ENCODE measurements at places on chromosomes 4 and X. TPM values are rescaled to one million over a fixed set of nuclear protein-coding genes. Genes with fewer than 3 reads are reported as not detected.

SHROOM2 gene
- not detected for total RNA-seq

FOXO4 gene
- total RNA-seq = 11.6 TPM

DNA sequence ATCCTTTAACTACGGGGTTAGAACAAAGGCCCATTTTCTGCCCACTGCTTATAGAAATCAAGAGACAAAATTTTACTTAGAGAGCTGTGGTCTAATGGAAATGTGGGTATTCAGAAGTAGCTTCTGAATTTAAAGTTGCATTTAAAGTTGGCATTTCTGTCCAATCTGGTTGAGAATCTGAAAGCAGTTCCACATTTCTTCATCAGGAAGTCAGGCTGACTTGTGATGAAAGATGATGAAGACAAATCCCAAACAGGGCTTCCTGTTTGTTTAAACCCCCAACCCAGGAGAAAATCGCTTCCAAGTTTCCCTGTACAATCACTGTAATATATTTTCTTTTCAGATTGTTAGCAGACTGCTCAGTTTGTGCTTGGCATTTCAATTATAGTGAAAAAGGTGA is 345.3 kb downstream of the SPRY1 start:
- H3K4me1 ChIP-seq = no peaks in the 10 kb centered on the region
- H3K27me3 ChIP-seq = peaks cover 10% of the 10 kb centered on the region
- no peak overlapping the region for H3K4me3 ChIP-seq
- no peaks in the 10 kb centered on the region for H3K36me3 ChIP-seq
- DNase-seq = no peak
- no peak overlapping the region for H3K27ac ChIP-seq

DNA sequence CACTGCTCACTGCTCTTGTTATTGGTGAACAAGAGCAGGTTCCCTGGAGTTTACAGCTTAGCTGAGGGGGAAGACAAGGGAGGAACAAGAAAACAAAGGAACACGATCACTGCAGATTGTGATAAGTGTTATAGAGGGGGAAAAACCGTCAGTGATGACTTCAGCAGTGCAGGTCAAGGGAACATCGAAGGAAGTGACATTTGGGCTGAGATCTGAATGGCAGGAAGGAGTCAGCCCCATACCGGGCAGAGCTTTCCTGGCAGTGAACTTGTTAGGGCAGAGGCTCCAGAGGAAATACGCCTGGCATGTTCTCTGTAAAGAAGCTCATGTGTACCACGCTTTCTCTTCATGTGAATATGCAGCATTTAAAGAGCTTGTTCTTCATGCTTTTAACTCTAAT is 78.1 kb downstream of the LDB2 start:
- no peak overlapping the region for H3K4me3 ChIP-seq
- no peak for DNase-seq
- H3K27ac ChIP-seq = no peak overlapping the region
- H3K4me1 ChIP-seq = no peaks in the 10 kb centered on the region
- no peaks in the 10 kb centered on the region for H3K36me3 ChIP-seq

GRCh38 chr4:146342600-146343192 is 128.4 kb downstream of the REELD1 start:
- H3K4me1 ChIP-seq = peaks cover 7% of the 10 kb centered on the region
- no peaks in the 10 kb centered on the region for H3K36me3 ChIP-seq
- H3K27me3 ChIP-seq = no peaks in the 10 kb centered on the region
- DNase-seq = no peak
- H3K27ac ChIP-seq = no peak overlapping the region

DNA sequence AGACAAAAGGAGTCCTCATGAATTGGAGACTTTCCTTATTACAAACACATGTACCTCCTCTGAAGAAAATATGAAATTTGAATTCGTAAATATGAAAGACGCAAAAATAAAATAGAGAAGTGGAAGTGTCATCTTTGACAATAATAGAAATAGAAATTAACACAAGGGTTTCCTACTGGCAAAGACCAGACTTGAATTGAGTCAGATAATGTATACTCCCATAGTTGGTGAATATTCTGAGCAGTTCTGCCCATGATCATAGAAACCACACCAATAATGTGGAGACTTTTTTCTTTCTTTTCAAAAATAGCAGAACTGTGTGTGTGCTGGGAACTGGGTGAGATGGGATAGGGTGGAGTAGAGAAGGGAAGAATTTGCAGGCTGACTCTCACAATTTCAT is 277.7 kb upstream of the TET2 start:
- H3K27ac ChIP-seq = no peak overlapping the region
- DNase-seq = no peak
- no peaks in the 10 kb centered on the region for H3K36me3 ChIP-seq
- no peak overlapping the region for H3K4me3 ChIP-seq
- no peaks in the 10 kb centered on the region for H3K4me1 ChIP-seq
- peaks cover 34% of the 10 kb centered on the region for H3K27me3 ChIP-seq

ETDB gene
- not detected for total RNA-seq

TRIM75 gene
- not detected for total RNA-seq

RBM47 gene
- total RNA-seq = 32.9 TPM

GRCh38 chr4:128709268-128709667 is 100.2 kb upstream of the JADE1 start:
- H3K4me1 ChIP-seq = peaks cover 9% of the 10 kb centered on the region
- H3K27me3 ChIP-seq = no peaks in the 10 kb centered on the region
- H3K27ac ChIP-seq = no peak overlapping the region
- DNase-seq = no peak
- no peaks in the 10 kb centered on the region for H3K36me3 ChIP-seq

DNA sequence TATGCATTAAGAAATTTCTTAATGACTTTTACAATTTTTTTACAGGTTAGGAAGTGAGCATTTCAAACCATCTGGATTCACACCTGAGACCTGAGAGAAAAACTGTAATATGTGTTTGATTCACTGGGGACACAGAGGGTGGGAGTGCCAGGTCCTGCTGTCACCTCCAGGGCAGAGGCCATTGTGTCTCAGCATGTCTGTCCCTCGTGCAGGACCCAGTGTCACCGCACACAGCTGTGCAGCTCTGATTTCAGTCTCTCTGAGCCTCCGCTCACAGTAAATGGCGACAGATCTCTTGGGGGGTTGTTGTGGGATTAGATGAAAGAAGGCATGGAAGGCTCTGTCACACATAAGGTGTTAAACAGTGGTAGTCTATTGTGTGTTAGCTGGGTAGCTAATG is 23.0 kb upstream of the CLDN24 start:
- H3K27me3 ChIP-seq = peaks cover 8% of the 10 kb centered on the region
- H3K4me1 ChIP-seq = peaks cover 8% of the 10 kb centered on the region
- no peak overlapping the region for H3K4me3 ChIP-seq

DMD gene
- 1.0 TPM for total RNA-seq

- no peak overlapping the region for H3K27ac ChIP-seq
- no peaks in the 10 kb centered on the region for H3K36me3 ChIP-seq
- H3K4me3 ChIP-seq = no peak overlapping the region
- no peaks in the 10 kb centered on the region for H3K27me3 ChIP-seq
- DNase-seq = no peak
Observed at GRCh38 chr4:163565226-163566135, 71.0 kb downstream of the TMA16 start.

- H3K4me3 ChIP-seq = no peak overlapping the region
- peaks cover 38% of the 10 kb centered on the region for H3K36me3 ChIP-seq
- peaks cover 4% of the 10 kb centered on the region for H3K4me1 ChIP-seq
- DNase-seq = no peak
Observed at GRCh38 chr4:121684561-121684960, 12.2 kb downstream of the ANXA5 start.

NWD2 gene
- total RNA-seq = not detected

GRCh38 chr4:182960746-182961145 is 43.6 kb upstream of the DCTD start:
- H3K36me3 ChIP-seq = no peaks in the 10 kb centered on the region
- peaks cover 5% of the 10 kb centered on the region for H3K27me3 ChIP-seq
- DNase-seq = no peak
- no peak overlapping the region for H3K4me3 ChIP-seq
- no peak overlapping the region for H3K27ac ChIP-seq

F8A3 gene
- total RNA-seq = 27.3 TPM

DNA sequence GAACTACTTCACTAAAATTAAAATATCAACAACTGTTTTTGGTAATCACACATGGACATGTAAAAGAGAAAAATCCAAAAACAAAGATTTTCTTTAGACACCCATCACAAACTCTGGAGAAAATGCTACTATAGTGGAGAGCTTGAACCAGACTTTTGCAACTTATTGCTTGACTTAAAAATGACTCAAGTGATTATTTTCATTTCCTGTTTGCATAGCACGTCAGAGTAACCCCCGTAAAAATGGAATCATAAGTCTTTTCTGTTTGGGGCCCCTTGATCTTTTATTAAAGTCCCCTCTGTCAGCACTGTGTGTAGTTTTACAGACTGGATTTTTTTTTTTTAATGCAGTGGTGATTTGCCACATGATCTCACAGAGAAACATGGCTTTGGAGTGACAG is 79.5 kb downstream of the PRKG2 start:
- H3K4me3 ChIP-seq = no peak overlapping the region
- H3K36me3 ChIP-seq = no peaks in the 10 kb centered on the region
- no peaks in the 10 kb centered on the region for H3K4me1 ChIP-seq
- DNase-seq = no peak
- H3K27ac ChIP-seq = no peak overlapping the region

GRCh38 chr4:188107931-188108843 is 1.2 kb downstream of the TRIML2 start:
- H3K4me3 ChIP-seq = no peak overlapping the region
- H3K27me3 ChIP-seq = no peaks in the 10 kb centered on the region
- no peak overlapping the region for H3K27ac ChIP-seq
- no peaks in the 10 kb centered on the region for H3K36me3 ChIP-seq
- DNase-seq = no peak
- no peaks in the 10 kb centered on the region for H3K4me1 ChIP-seq

RRH gene
- total RNA-seq = not detected

- H3K27me3 ChIP-seq = no peaks in the 10 kb centered on the region
- no peaks in the 10 kb centered on the region for H3K4me1 ChIP-seq
- no peak overlapping the region for H3K27ac ChIP-seq
- H3K36me3 ChIP-seq = no peaks in the 10 kb centered on the region
- peak; percentile 13 for DNase-seq
Observed at GRCh38 chrX:130539721-130540321, 138.0 kb downstream of the RBMX2 start.

DNA sequence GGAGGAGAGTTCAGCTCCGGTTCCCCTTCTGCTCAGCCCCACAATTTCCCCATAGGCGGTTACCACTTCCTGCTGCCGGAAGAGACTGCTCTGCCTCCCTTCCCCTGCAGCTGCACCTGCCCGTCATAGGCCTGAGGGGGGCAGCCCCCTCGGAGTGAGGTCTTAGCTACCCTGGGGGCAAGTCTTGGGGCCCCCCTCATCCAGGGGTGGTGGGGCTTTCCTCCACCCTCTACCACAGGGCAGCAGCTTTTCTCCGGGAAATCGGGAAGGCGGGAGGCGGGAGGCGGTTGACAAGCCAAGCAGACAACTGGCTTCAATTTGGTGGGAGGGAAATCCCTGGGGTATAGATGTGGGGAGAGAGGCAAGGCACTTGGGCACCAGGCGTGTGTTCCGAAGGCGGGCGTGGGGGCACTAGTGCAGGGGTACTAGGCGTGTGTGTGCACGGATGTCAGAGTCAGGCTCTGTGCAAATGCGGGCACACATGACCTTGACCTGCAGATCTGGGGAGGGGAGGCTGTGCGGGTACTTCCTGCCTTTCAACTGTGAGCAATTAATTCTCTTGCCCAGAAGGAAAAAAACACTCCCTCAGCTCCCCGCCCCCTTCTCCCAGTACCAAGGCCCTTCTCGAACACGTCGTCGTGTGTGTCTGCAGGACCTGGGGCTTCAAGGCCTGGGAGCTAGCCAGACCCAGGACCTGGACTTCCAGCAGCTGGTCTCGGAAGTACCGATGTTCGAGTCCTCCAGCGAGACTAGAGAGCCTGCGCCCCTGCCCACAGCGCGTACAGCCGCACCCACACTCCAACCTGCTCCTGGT is 1.0 kb upstream of the ARHGAP4 start:
- H3K27me3 ChIP-seq = no peaks in the 10 kb centered on the region
- H3K36me3 ChIP-seq = peaks cover 47% of the 10 kb centered on the region
- H3K4me3 ChIP-seq = peak overlapping the region; percentile 86
- peak; percentile 73 for DNase-seq
- peaks cover 24% of the 10 kb centered on the region for H3K4me1 ChIP-seq
- H3K27ac ChIP-seq = peak overlapping the region; percentile 99

C4orf50 gene
- total RNA-seq = 0.18 TPM

- no peaks in the 10 kb centered on the region for H3K36me3 ChIP-seq
- no peaks in the 10 kb centered on the region for H3K27me3 ChIP-seq
- H3K4me1 ChIP-seq = no peaks in the 10 kb centered on the region
Observed at GRCh38 chr4:51943221-51943620, 76.9 kb downstream of the LRRC66 start.

DNA sequence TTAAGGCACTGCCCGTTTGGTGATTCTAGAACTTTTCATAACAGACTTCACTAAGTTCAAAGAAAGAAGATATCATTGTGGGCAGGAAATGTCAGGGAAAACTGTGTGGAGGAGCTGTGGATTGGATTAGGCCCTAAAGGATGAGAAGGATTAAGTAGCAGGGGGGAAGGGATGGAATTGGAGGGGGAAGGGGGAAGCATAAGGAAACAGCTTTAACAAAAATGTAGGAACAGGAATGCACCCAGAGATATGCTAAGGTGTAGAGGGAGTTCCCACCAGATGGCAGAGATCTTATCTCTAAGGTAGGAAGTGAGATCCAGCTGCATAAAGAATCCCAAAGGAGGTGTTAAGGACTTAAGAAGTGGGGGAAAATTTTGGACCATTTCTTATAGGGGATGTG is 114.5 kb downstream of the LARP7 start:
- H3K4me1 ChIP-seq = no peaks in the 10 kb centered on the region
- no peak overlapping the region for H3K4me3 ChIP-seq
- peaks cover 21% of the 10 kb centered on the region for H3K27me3 ChIP-seq
- no peaks in the 10 kb centered on the region for H3K36me3 ChIP-seq

DNA sequence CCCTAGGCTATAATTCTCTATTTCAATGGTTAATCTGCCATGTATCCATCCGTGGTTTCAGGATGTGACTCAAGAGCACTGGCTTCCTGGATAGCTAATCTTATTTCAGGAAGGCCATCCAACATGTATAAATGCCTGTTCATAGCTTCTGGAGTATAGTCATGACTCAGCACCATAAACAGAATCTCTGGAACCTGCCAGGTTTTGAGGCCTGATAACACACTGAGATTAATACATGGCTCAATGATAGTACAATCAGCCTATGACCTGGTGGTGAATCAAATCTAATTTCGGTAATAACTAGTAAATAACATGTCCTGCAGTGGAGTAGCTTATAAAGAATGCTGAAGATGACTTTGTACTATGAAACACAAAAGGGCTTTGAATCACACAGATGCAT is 5.7 kb upstream of the IL13RA2 start:
- no peak overlapping the region for H3K4me3 ChIP-seq
- no peak for DNase-seq
- H3K27me3 ChIP-seq = no peaks in the 10 kb centered on the region
- no peaks in the 10 kb centered on the region for H3K36me3 ChIP-seq
- H3K4me1 ChIP-seq = no peaks in the 10 kb centered on the region
